ENCODE measurements at places on chromosomes 3 and 15.

DNA sequence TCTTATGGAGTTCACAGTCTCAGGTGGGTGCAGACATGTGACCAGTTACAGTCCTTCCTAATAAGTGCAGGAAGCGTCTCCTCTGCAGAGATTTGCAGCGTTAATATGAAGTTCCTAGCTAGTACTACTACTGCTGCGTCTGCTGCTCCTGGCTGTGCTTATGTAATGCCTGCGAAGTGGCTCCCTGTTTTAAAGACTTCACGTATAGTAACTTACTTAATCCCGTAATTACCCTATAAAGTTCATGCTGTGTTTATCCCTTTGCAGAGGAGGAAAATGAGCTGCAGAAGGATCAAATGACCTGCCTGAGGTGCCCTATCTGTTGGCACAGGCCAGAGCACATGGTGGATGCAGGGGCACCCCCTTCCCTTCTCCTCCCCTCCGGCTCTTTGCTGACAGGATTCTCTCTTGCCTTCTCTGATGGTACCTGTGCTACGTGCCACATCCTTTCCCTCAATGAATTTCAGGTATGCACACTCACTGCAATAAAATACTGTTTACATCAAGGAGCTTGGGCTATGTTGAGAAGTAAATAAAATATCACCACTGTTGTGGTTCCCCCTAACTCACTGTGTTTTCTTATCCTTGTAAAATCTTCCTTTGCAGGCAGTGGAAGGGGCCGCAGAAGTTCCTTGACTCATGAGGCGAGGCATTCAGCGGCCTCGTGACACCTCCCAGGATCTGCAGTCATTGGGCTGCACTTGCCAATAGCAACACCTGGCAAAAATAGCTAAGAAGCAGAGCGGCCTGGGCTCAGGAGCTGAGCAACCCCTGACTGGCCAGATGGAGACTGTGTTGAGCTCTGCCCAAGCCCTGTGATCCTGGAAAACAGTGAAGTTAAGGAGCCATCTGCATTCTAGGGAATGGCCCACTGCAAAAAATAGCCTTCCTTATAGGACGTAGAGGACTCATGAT lies 188.9 kb upstream of the ATP10A start:
- DNase-seq: no peak

GRCh38 chr3:46406443-46406787 lies 451 bp downstream of the CCR5AS start:
- peak; percentile 10 for DNase-seq

DNA sequence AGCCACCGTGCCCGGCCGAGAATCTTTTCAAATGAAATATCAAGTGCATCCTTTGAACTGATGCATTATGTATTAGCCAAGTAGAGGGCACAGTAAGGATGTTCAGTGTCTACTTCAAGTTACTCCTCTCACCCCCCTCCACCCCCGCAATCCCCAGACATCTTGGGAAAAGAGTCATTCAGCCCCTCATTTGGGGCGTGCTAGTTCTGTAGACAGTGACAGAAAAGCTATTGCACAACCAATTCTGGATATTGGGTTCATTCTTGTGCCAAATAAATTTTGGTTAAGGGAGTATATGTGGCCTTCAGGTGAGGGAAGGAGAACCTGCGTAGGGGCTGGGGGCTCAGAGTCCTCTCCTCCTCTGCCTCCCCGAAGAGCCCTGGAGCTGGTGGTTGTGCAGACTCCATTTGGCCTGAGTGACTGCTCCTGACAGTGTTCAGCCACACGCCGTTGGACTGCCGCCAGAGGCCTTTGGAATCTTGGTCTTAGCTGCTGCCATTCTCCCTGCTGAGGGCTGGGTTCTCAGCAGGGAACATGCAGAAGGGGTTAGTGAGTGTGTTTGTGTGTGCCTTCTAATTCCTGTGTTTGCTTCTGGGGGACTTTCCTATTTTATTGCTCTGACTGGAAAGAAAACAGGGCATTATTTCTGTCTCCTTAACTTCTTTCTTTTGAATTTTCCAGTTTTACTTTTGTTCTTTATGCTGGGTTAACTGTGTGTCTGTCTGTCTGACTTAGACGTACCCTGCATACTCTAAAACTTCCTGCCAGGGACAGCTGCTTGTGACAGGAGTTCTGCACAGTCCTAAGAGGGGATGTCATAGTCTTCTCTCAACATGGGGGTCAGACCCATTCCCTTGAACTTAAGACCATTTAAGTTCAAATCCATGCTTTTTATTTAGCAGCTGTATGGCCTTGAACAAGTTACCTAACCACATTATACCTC lies 21.0 kb downstream of the RARB start:
- no peak for DNase-seq

- no peak for DNase-seq
Observed at GRCh38 chr15:62927836-62928235, 114.7 kb upstream of the TPM1 start.

All from CD4-positive, alpha-beta T cell treated with Interleukin-2 at 100 ng/mL for 4 hours (primary cell).